ENCODE measurements at places on chromosomes 7 and 10. TPM values are rescaled to one million over a fixed set of nuclear protein-coding genes. Genes with fewer than 3 reads are reported as not detected.

Gene DENND11
- total RNA-seq = 52.3 TPM

Gene TRDMT1
- 10.4 TPM for total RNA-seq

Gene CDNF
- total RNA-seq = 2.3 TPM

Gene SPDYE11
- total RNA-seq = 0.22 TPM

Gene PAPOLB
- total RNA-seq = 0.07 TPM

Gene GPR15LG
- not detected for total RNA-seq

Gene EPO
- total RNA-seq = 0.22 TPM

Gene OPALIN
- total RNA-seq = not detected

Gene DRGX
- total RNA-seq = not detected

Gene LAMB1
- total RNA-seq = 275 TPM

Gene TUBAL3
- total RNA-seq = not detected

Gene SPDYE2
- total RNA-seq = not detected

Gene ZNF488
- total RNA-seq = 1.0 TPM

Gene TCAF2
- 0.10 TPM for total RNA-seq

Gene VAX1
- total RNA-seq = not detected

Gene CDK5
- 22.6 TPM for total RNA-seq

Gene RPEL1
- total RNA-seq = not detected

Gene TYSND1
- total RNA-seq = 12.6 TPM

Gene NPC1L1
- 21.2 TPM for total RNA-seq

Gene GNAI1
- 50.8 TPM for total RNA-seq

Gene POU6F2
- total RNA-seq = 5.6 TPM

Gene FAM221A
- 34.4 TPM for total RNA-seq

Gene ADARB2
- total RNA-seq = 1.3 TPM

Gene CADPS2
- total RNA-seq = 4.3 TPM

Data from progenitor cell of endocrine pancreas (in vitro differentiated cells).